ENCODE measurements at places on chromosomes 2 and 18.
A peak's percentile ranks its signal among the peaks of the same experiment; 100 is the strongest.

GRCh38 chr18:35042389-35043071 lies 1.3 kb downstream of the MAPRE2 start:
- no peak for DNase-seq

DNA sequence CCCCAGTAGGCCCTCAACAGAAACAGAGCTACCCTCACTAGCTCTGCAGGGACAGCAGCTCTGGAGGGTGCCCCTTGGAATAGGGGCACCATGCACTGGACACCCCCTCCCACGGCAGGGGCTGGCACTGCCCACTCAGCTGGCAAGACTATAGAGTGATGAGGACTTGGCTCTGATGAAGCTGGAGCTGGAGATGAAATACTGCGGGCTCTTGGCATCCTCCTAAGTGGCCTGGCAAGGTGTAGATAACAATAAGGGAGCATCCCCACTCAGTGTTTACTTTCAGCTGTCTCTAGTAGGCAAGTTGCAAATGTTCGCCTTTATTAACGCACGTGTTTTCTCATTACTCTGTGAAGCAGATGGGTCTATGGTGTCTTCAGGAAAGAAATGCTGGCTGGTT lies 92.7 kb downstream of the PDCL3 start:
- no peak for DNase-seq

DNA sequence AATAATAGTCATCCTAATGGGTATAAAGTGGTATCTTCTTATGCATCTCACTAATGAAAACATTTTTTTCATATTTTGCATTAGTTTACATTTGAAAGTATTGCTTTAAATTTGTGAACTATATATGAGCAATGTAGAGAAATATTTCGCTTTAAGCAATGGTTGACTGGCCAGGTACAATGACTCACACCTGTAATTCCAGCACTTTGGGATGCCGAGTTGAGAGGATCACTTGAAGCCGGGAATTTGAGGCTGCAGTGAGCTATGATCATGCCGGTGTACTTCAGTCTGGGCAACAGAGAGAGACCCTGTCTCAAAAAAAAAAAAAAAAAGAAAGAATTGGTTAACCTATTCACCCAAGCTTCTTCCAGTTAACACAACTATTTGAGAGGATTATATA lies 15.1 kb downstream of the ZCCHC2 start:
- no peak for DNase-seq

DNA sequence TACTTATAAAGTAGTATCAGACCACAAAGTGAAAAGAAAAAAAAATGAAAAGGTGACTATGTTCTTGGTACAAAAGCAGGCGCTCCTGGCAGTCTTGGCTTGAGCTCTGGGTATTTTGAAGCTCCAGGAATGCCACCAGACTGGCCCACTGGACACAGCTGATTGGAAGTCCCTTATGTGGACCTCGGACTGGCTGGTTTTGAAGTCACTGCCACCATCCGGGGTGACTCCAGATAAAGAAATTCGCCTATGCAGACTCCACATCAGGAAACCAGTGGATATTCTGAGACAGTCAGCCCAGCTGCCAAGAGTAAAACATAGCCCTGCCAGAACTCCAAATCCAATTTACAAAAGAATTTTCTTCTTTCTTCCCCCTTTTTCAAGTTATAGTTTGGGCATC lies 28.0 kb downstream of the ACKR3 start:
- DNase-seq = no peak

GRCh38 chr2:9950521-9951271 lies 797 bp upstream of the GRHL1 start:
- peak; percentile 40 for DNase-seq

Measured in nucleus accumbens (tissue), 56 donors.